CD4-positive, alpha-beta T cell (primary cell): ENCODE measurements at places on chromosomes 6 and 20.

- no peak for DNase-seq
Observed at GRCh38 chr6:44678252-44678935, 290.9 kb downstream of the CDC5L start.

GRCh38 chr20:58144096-58144495, 84.4 kb downstream of the ANKRD60 start:
- DNase-seq = no peak

GRCh38 chr6:141165002-141165665, 967.6 kb upstream of the GJE1 start:
- DNase-seq = no peak

DNA sequence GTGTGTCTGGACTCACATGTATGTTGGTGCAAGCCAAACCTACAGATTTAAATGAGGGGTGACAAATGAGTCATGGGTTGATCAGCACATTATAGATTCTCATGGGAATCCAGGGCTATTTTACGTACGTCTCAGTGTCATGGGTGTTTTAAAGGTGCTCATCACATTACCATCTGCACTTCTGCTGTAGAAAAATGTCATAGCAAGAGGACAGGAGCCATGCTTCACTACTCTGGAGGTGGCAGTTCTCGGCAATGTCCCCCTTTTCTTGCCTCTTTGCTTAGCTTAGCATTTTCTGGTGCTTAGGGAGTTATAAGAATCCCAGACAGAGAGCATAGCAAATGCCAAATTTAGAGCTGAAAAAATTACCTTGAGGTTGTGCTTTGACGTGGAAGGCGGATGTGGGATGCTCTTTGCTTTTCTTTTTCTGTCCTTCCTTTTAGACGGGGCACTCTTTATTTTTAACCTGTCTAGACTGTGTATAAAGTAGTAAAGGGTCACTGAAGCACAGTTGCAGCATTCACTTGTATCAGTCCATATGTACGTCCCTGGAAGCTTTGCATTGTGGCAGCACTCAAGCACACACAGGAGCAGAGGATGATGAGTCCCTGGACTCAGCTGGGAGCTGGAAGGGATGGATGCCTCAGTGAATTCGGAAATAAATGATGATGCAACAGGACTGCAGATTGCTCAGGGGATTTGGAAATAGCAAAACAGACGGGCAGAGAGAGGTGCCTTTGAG, 139.7 kb downstream of the SYNDIG1 start:
- DNase-seq = no peak

DNA sequence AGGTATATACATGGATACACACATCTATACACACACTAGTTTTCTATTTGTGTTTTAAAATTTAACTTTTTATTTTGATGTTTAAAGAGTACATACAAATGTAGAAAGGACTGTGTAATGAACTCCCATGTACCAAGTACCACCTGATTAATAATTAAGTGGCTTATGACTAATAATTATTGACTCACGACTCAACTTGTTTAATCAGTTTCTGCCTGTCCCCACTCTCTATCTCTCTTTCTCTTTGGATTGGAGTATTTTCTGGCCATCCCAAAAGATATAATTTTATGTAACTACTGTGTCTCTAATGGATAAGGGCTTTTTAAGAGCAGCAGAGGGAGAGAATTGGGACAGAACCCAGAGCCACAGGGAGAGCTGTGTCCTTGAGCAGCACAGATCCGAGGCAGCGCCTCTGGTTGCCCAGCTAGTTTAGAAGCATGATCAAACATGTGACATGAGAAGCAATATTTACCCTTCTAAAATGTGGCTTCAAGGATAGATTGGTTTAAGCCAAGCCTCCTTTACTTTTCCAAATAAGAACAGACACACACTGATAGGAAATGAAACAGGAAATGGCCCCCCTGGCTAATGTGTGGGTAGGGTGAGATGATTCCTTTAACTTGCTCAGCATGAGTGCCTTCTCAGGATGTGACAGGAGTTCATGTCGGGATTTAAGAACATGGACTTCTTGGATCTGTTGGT, 81.0 kb downstream of the ERMARD start:
- DNase-seq = no peak

GRCh38 chr6:151498327-151498726, 4.5 kb downstream of the CCDC170 start:
- DNase-seq = no peak

GRCh38 chr6:77425216-77425615, 38.1 kb downstream of the HTR1B start:
- no peak for DNase-seq

DNA sequence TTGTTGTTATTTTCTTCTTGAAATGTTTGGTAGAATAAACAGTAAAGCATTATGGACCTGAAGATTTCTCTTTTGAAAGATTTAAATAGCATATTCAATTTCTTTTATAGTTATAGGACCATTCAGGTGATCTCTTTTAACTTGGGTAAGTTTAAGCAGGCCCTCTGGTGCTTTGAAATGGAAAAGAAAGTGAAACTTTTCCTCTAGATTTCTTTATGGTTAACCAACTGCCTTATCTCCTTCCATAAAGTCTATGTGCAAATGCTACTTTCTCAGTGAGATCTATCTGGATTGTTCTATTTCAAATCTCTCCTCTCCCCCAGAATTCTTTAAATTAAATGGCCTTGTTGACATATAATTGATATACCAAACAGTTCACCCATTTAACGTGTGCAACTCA, 54.0 kb downstream of the PHACTR2 start:
- DNase-seq = no peak

GRCh38 chr6:133631421-133631820, 257.5 kb upstream of the TCF21 start:
- DNase-seq = no peak

DNA sequence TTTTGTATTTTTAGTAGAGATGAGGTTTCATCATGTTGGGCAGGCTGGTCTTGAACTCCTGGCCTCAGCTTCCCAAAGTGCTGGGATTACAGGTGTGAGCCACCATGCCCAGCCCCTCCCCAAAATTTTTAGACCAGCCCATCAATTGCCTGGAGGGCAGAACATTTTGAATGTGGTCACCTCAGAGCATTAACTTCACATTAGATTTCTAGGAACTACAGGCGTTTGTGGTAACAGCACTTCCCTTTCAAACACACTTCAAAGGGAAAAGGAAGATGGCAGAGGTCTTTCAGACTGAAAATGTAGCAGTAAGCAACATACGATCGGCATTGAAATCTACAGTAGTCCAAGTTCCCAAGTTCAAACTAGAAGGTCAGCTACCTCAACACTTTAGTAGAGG, 12.3 kb upstream of the SLA2 start:
- no peak for DNase-seq

GRCh38 chr6:2630359-2630758, 120.4 kb downstream of the MYLK4 start:
- no peak for DNase-seq

GRCh38 chr20:35710884-35711587, 11.8 kb downstream of the ROMO1 start:
- DNase-seq = no peak

DNA sequence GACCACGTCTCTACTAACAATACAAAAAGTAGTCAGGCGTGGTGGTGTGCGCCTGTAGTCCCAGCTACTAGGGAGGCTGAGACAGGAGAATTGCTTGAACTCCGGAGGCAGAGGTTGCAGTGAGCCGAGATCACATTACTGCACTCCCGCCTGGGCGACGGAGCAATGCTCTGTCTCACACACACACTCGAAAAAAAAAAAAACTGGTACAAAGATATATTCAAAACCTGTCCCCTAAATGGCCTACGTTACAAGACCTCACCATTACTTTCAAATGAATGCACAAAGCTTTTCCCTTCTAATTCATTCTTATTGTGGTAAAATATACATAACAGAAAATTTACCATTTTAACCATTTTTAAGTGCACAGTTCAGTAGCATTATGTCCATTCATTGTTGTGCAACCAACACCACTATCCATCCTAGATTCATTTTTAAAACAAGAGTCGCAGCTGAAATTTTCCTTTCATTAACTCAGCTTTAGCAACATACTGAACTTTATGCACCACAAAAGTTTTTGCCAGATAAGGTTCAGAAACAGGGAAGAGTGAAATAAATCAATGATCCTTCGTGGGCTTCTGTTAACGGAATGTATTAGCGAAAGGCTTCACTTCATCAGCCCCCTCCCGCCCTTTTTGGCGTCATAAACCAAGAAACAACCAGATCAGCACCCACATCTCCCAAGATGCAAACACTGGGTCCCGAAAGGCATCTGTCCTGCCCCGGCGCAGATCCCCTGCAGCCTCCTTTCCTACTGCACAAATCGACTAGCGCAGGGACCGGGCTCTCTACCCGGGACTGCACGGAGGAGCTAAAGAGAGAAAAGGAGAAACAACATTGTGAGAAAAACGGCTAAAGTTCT, 825 bp upstream of the FAM135A start:
- no peak for DNase-seq

GRCh38 chr6:37758234-37758633, 60.6 kb upstream of the MDGA1 start:
- no peak for DNase-seq

GRCh38 chr20:19819149-19819548, 61.1 kb downstream of the RIN2 start:
- no peak for DNase-seq

- DNase-seq = no peak
Observed at GRCh38 chr6:24330137-24330732, 27.6 kb downstream of the DCDC2 start.

DNA sequence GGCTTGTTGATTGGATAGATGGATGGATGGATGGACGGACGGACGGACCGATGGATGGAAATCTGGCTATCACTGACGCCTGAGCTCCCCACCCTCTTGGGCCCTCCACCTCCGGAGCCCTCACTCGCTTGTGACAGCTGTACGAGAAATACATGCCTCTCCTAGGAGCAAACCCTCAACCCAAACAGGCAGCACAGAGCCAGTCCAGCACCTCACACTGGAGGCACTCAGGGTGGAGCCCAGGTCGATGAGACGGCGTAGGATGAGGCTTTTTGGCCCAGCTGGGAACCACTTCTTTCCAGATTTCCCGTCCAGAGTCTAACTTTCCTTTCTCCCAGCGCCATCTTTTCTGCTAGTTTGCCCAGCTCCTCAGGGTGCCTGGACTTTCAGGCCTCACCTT, 2.7 kb upstream of the LY6G5C start:
- DNase-seq = no peak

- no peak for DNase-seq
Observed at GRCh38 chr6:73667798-73668197, 14.0 kb upstream of the SLC17A5 start.

DNA sequence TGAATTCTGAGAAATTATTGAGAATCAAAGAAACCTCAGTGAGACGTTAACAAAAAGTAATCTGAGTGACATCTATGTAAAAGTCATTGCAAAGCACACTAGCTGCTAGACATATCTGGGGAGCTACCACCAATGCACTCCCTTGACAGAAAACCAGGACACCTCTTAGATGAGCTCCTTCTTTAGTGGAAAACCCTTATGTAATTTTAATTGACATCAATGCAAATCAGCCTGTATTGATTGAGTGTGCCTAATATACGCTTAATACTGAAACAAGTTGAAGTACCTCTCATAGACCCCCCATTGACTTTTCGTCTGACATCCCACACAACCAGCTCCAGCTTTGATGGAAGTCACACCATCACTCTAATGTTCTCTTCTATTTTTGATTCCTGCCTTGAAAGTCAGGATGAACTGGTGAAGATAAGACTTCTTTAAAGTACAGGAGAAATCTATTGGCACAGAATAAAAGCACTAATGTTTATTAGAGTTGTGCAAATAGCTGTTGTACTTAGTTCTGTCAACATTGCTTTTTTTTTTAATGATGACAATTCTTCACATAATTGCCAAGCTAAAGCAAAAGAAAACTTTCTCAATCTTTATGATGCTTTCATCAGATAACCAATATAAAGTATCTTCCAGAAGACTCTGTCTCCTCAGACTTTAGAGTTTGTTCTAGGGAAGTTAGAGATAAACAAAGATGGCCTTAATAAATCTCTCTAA, 98.0 kb upstream of the FAM8A1 start:
- DNase-seq = no peak

DNA sequence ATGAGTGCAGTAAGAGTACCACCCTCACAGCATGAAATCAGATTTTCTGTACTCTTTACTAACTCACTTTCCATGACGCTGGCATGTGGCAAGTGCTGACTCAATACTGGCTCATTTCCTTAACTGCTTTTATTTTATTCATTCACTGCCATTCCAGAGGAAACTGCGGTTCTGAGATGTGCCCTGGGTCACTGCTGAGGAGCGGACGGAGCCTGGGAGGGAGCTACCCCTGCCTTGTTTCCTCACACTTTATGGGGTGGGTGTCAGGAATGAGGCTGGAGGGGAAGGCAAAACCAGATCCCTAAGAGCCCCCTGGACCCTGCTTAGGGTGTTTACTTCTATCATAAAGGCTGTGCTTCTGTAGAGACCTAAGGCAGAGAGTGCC, 14.4 kb downstream of the NT5E start:
- no peak for DNase-seq

GRCh38 chr6:54737247-54737646, 109.3 kb upstream of the FAM83B start:
- DNase-seq = no peak

- no peak for DNase-seq
Observed at GRCh38 chr6:117432273-117432672, 6.5 kb upstream of the ROS1 start.

- peak; percentile 53 for DNase-seq
Observed at GRCh38 chr6:140043357-140043756, 668.9 kb upstream of the CITED2 start.

GRCh38 chr20:32972181-32973076, 31.8 kb downstream of the SUN5 start:
- peak; percentile 76 for DNase-seq

GRCh38 chr20:58214310-58214709, 14.1 kb downstream of the ANKRD60 start:
- no peak for DNase-seq

DNA sequence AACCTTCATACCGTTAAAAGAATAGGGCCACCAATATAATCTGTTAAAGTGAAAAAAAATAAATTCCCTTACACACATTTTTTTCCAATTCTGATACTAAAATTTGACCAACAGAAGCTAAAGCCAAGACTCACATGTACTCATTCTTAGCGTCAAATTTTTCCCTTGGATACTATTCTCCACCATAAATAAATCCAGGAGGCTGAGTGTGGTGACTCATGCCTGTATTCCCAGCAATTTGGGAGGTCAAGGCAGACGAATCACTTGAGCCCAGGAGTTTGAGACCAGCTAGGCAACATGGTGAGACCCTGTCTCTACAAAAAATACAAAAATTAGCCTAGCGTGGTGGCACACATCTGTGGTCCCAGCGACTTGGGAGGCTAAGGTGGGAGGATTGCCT, 43.9 kb downstream of the SCML4 start:
- no peak for DNase-seq

GRCh38 chr6:75368864-75369402, 84.3 kb upstream of the TMEM30A start:
- no peak for DNase-seq

DNA sequence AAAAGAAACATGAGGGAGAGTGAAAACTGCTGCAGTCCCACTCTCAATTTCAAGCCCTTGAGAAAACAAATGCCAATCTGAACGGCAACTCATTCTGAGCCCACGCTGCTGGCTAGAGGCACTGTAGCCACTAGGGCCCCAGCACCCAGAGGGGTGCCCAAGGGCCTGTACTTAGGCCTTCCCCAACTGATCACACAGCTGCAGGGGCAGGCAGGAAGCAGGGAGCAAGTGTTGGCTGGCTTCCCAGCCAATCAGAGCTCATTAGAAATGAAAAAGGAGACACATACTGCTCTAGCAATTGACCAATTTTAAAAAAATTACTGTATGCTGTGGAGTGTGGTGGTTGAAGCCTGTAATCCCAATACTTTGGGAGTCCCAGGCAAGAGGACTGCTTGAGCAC, 3.7 kb upstream of the BEND3 start:
- DNase-seq = peak; percentile 4
